Uterus (tissue), 4 donors: ENCODE measurements at places on chromosomes 4 and X. TPM values are rescaled to one million over a fixed set of nuclear protein-coding genes. Genes with fewer than 3 reads are reported as not detected.
A peak's percentile ranks its signal among the peaks of the same experiment; 100 is the strongest.

- H3K36me3 ChIP-seq, result no peaks in the 10 kb centered on the region
- H3K4me3 ChIP-seq, result no peak overlapping the region
- no peaks in the 10 kb centered on the region for H3K4me1 ChIP-seq
Observed at GRCh38 chr4:35252866-35253265, 991.4 kb downstream of the ARAP2 start.

The DMD gene
- total RNA-seq, result 147 TPM

The SLC16A2 gene
- total RNA-seq, result 4.4 TPM

The NEUROG2 gene
- total RNA-seq, result not detected

The LIMCH1 gene
- total RNA-seq, result 49.5 TPM

DNA sequence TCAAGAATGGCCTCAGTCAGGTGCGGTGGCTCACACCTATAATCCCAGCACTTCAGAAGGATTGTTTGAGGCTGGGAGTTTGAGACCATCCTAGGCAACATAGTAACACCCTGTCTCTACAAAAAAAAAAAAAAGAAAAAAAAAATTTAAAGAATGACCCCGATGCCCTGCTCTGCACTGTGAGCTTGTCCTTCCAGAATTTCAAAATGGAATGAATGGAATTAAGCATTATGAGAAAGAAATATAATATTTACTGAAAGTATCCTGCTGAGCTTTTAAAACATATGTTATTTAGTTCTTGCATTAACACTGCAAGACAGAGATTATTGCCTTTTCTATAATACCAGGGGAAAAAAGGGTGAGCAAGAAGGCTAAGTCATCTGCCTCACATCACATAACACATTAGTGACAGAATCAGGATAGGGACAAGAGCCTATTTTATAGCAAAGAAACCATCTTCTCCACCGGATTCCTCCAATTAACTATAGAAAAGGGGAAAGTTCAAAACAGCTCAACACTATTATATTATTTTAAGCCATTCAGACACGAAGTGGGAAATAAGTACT is 41.9 kb upstream of the GAB1 start:
- H3K27ac ChIP-seq, result peak overlapping the region; percentile 54
- H3K27me3 ChIP-seq, result no peaks in the 10 kb centered on the region
- DNase-seq, result no peak
- no peak overlapping the region for H3K4me3 ChIP-seq

The LRIT3 gene
- total RNA-seq, result 0.26 TPM

The TRIM60 gene
- total RNA-seq, result not detected

The DSPP gene
- total RNA-seq, result not detected

The CDS1 gene
- total RNA-seq, result 3.7 TPM

GRCh38 chr4:84389406-84389805 is 109.7 kb downstream of the NKX6-1 start:
- no peaks in the 10 kb centered on the region for H3K36me3 ChIP-seq
- H3K4me1 ChIP-seq, result no peaks in the 10 kb centered on the region
- no peak for DNase-seq
- H3K27ac ChIP-seq, result no peak overlapping the region
- H3K27me3 ChIP-seq, result no peaks in the 10 kb centered on the region
